OCI-LY7 (cell line): ENCODE measurements at places on chromosomes 4 and X. TPM values are rescaled to one million over a fixed set of nuclear protein-coding genes. Genes with fewer than 3 reads are reported as not detected.

Gene UGT2B28
- not detected in 2 replicates for total RNA-seq

Gene PLS3
- total RNA-seq = not detected in 2 replicates

Gene RNF175
- total RNA-seq = 0.25 and 0.33 TPM in 2 replicates

Gene RPS6KA6
- total RNA-seq = not detected in 2 replicates

Gene CFAP99
- total RNA-seq = not detected in 2 replicates

Gene GRPR
- 0.31 TPM in 1 of 2 replicates, not detected in the other for total RNA-seq

Gene F8A2
- not detected in 2 replicates for total RNA-seq

Gene SSX4
- total RNA-seq = not detected in 2 replicates

Gene MTTP
- total RNA-seq = 0.57 and 0.77 TPM in 2 replicates

Gene CA5B
- 6.0 and 6.2 TPM in 2 replicates for total RNA-seq

Gene GPRASP1
- not detected in 2 replicates for total RNA-seq

Gene FGG
- not detected in 2 replicates for total RNA-seq

Gene HMX1
- not detected in 2 replicates for total RNA-seq

Gene TMEM35A
- not detected in 2 replicates for total RNA-seq

Gene GRID2
- not detected in 2 replicates for total RNA-seq
